T-helper 2 cell (primary cell): ENCODE measurements at places on chromosomes 4 and X.
A peak's percentile ranks its signal among the peaks of the same experiment; 100 is the strongest.

DNA sequence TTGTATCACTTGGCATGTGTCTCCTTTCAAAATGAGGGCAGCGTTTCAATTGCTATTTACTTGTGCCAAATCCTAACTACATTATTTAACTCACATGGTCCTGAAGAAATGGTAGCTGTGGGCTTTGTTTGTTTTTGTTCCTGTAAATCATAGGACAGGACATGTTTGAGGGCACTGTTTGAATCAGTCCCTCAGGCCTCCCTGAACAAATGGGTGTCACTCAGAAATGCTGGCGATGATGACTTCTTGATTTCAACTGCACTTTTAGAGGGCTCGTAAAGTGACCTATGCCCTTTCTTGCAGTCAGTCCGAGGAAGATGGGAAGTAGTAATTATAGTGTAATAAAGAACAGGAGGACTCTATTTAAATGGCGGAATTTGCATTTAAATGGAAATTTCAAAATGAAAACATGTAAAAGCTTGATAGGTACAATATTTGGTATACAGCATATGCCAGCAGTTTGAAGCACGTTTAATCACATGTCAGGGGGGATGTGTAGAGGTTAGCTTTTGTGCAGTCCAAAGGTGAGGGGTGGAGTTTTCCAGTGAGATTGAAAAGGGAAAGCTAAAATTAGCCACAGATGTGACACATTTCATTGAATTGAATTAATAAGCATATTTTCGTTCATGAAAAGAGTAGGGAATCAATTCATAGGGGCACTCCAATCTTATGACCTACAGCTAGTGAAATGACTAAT, 1958.7 kb upstream of the IGFBP7 start:
- DNase-seq = no peak

- DNase-seq = no peak
These were observed 24.1 kb downstream of the CXCL8 start for GRCh38 chr4:73764513-73764912.

GRCh38 chr4:6334203-6334887, 64.7 kb downstream of the WFS1 start:
- no peak for DNase-seq

DNA sequence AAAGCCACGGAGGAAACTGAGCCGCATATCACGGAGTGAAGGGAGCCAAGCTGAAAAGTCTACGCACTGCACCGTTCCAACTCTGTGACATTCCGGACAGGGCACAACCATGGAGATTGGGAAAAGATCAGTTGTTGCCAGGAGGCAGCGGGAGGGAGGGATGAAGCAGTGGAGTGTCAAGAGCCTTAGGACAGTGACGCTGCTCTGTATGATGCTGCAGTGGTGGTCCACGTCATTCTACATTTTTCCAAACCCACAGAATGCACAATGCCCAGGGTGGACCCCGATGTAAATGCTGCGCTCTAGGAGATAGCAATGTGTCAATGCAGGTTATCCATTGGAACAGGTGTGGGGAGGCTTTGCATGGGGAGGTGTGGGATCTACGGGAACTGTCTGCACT, 7.5 kb upstream of the WFS1 start:
- DNase-seq = no peak

DNA sequence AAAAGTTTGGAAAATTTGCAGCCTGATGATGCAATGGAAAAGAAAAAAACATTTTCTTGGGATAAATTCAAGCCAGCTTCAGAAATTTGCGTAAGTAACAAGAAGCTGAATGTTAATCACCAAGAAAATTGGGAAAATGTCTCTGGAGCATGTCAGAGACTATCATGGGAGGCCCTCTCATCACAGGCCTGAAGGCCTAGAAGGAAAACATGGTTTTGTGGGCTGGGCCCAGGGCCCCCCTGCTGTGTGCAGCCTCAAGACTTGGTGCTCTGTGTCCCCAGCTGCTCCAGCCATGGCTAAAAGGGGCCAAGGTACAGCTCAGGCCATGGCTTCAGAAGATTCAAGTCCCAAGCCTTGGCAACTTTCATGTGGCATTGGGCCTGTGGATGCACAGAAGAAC, 1049.8 kb upstream of the GRIA3 start:
- DNase-seq = no peak

DNA sequence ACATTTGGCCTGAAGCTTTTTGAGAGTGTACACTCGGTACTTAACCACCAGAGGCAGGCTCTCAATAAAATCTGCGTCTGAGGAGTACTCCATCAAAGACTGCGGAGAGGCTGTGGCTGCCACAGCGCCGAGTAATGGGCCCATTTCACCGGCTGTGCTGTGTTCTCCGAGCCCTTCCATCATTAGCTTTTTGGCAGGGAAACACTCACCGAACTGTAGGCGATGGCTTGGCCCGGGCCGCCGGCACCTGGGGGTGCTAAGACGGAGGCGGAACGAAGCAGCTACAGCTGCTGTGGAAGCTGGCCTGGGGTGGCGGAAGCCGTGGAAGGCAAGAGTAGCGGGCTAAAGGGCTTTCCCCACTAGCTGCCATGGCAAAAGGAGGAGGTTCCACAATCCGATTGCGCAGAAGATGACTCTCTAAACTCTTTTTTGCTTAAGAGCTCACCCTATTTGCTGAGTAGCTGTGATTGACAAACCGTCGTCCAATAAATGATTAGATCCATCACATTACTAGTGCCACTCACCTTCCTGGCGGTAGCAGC, 48.5 kb upstream of the PABPC1L2A start:
- DNase-seq = no peak

DNA sequence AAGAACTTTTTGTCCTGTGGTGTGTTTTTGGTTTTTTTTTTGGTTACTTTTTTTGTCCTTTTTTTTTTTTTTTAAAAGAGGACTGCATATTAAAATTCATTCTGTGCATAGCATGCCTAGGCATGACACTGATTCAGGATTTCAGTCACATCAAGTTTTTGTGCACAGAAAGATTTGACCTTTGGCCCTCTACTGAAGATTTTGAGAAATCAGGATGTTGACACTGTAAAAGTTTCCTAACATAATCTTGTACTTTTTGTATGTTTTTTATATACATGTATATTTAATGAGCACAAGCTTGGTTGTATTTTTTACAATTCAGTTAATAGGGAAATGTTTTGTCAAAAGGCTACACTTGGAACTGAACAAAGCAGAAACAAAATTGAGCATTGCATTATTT, 100.0 kb upstream of the DDX3X start:
- DNase-seq = no peak

DNA sequence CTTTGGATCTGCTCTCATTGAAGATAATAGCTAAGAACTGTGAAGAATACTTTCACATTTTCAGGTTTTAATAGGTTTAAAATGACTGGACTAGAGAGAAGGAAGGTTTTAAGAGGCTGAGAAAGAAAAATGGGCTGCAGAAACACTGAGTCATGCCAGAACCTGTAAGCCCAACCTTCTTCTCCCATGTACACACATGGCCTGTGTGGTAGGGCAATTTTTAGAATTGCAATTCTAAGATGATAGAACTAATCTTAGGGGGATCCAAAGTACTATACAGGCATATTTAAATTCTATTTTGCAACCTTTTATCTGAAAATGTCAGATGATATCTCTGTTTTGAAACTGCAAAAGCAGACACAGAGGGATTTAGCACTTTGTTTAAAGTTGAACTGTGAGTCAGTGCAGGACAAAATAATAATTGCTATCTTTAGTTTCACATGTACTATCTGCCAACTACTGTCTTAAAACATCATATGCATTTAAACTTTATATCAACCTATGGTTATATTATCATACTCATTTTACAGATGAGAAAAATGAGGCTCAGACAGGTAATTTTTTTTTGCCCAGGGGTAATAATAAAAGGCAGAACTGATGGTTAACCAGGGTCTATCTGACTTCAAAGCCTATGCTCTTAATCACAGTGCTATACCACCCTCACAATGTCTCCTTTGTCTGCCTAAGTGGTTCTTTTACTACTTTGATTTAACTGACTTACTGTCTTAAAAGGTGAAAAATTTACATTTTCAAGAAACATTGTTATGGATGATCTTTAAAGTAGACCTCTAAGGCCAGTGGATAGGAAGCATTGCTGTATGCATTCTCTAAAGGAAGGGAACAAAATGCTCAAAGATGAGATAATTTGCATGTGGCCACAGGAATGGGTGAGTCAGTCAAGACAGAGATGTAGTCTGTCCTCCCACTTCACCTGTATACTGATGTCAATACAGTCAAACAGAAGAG, 4.3 kb downstream of the TMPRSS11E start:
- DNase-seq = no peak

DNA sequence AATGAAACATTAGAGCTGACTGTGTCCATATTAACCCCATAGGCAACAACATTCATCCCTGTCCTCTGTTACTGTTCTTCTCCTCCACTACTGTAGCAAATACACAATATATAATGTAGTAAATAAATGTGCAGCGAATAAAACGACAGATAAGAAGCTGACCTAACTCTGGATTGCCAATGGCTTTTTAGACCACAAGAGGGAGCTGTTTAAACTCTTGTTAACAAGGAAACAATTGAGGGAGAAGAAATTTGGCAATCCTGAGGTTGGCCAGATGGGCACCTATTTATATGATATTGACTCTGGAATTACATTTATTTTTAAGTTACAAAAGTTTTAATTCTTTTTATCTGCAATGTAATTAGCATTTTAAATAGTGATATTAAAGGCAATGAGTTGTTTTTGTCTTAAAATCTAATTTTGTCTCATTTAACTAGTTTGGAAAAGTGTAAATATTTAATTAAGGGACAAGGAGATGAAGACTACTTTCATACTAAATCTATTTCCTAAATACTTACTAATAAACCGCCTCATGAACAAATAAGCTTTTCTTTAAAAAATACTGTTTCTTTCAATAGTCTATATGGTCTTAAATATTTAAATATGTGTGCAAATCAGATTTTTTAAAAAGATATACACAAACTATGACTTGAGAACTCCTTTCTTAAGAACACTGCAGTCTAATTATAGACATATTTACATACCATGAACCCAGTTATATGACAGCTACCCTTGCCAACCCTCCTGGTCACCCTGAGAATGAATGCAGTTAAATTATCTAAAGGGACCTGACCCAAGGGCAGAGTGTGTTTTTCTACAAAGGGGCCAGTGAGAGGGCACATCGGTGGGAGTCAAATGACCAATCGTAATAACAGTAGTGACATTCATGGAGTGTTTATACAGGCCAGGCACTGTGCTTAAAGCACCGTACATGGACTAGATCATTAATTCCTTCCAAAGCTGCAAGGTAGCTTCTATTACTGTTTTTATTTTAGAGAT, 52.9 kb upstream of the HPF1 start:
- peak; percentile 52 for DNase-seq

GRCh38 chr4:72448231-72448630, 120.8 kb downstream of the ADAMTS3 start:
- DNase-seq = no peak

DNA sequence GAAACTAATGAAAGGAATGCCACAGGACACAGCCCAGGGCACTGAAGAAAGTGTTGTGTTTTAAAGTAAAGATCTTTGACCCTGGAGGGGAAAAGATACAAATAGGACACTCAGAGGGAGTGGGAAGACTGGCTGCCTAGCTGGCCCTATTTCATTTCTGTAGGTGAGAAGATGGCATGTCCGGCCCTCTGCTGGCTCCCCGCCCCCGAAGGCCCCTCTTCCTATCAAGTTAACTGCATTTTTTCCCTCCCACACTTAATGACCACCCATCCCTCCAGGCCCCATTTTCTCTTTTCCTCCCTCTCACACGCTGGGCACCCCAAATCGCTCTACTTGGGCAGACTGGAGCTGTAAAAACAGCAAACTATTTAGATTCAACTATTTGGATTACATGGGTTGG, 5.5 kb upstream of the TRIM75 start:
- DNase-seq = no peak

DNA sequence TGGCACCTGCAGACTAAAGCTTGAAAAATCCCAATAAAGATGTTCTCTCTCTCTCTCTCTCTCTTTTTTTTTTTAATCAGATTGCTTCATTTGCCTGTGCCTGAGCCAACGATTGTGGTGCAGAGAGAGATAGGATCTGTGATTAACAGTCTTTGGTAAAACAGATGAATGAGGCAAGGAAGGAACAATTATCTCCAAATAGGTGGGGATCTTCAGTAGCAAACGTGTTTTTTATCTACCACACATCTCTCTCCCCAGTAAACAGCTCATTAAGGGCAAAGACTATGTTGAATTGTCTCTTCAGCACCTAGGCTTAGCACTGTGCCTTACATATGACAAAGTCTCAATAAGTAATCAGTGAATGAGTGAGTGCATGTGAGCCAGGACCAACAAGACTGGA, 96.3 kb downstream of the SMIM20 start:
- no peak for DNase-seq

DNA sequence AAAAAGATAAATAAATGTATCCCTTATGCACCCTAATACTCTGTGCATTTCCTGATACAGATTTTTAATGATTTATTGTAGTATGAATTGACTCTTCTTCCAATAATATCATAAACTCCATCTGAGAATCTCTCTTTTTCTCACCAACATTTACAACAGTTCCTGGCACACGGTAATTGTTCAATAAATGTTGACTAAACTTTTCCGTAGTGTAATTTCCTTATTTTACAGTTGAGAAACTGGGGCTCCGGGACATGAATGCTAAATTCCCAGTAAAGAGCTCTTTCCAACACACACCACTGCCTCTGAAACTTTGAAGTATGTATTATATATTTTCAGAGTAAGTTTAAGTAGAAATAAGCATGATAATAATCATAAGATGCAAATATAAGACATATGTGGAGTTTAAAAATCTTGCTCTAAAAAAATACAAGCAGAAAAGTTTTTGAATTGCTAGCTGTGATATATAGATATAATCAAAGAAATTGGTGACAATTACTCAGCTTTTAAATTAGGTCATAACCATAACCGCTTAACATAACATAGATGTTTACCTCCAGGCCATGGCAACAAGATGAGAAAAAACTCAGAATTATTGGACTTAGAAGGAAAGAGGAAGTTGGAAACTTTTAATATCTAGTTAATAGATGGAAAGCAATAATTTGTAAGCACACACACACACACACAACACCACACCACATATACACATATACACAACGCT, 28.2 kb upstream of the ANTXR2 start:
- no peak for DNase-seq

GRCh38 chrX:53732797-53733196, 46.3 kb upstream of the HUWE1 start:
- peak; percentile 76 for DNase-seq

- no peak for DNase-seq
These were observed 62.3 kb upstream of the NAP1L5 start for GRCh38 chr4:88759895-88760290.

DNA sequence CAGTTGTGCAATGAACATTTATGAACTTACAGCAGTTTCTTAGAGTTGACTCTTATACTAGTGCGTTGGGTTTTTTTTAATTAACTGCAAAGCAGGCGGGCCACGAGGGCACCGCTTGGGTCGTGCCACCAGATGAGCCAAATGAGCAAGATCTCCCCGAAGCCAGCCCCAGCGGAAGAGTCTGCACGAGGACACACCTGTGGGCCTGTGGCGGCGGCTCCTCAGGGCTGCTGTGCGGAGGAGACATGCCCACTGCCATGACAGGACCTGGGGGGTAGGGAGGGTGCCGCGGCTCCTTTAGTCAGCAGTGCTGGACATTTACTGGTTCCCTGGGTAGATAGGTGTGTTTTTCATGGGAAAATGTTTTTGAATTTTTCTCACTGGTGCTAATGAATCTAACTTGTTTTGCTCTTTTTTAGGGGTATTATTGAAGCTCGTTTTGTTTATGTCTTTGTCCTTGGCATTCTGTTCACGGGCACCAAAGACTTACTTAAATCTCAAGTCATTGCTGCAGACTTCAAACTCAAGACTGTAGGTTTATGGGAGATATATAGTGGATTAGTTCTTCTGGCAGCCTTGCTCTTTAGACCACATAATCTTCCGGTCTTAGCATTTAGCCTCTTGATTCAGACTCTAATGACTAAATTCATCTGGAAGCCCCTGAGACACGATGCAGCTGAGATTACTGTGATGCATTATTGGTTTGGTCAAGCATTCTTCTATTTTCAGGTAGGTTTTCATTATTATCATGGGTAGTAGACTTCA, 31.2 kb downstream of the PIGG start:
- no peak for DNase-seq
